ENCODE measurements at places on chromosomes 16 and 17.

DNA sequence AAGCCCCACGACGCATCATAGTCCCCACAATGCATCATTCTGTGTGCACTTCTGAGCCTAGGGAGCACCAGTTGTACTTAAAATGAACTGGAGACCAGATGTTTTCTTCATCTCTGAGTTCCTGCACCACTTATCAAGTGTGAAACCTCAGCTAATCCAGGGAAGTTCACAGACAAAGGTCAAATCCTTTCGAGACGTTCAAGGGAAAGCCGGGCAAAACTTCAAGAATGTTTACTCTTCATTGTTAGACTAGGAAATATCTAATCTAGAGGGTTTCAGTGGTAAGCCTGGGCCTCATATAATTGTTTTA, 4.6 kb upstream of the PMP22 start:
- H3K36me3 ChIP-seq = no peaks in the 10 kb centered on the region
- H3K4me3 ChIP-seq = no peak overlapping the region
- DNase-seq = no peak
- no peak overlapping the region for H3K27ac ChIP-seq
- peaks cover 9% of the 10 kb centered on the region for H3K4me1 ChIP-seq
- H3K27me3 ChIP-seq = peaks cover 57% of the 10 kb centered on the region

DNA sequence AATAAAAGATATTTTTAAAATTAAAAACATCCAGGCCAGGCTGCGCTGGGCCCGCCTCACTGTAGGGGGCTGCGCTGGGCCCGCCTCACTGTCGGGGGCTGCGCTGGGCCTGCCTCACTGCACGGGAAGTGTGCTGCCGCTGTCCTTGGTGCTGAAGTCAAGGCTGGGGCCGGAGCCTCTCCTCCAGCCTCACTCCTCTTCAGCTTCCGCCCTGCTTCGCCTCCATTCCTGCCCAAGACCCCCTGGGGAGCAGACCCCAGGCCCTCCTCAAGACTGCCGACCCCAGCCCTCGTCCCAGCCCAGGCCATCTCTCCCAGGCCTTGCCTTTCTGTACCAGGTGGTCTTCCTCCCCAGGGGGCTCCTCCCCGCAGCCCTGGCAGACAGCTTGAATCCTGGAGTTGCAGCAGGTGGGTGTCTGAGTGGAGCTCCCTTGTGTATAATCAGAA, 26.2 kb downstream of the ENDOV start:
- no peaks in the 10 kb centered on the region for H3K36me3 ChIP-seq
- H3K4me1 ChIP-seq = no peaks in the 10 kb centered on the region
- peak; percentile 85 for DNase-seq

GRCh38 chr16:87328846-87329245, 11.7 kb upstream of the C16orf95 start:
- no peaks in the 10 kb centered on the region for H3K27me3 ChIP-seq
- no peaks in the 10 kb centered on the region for H3K4me1 ChIP-seq
- DNase-seq = no peak
- no peaks in the 10 kb centered on the region for H3K36me3 ChIP-seq

DNA sequence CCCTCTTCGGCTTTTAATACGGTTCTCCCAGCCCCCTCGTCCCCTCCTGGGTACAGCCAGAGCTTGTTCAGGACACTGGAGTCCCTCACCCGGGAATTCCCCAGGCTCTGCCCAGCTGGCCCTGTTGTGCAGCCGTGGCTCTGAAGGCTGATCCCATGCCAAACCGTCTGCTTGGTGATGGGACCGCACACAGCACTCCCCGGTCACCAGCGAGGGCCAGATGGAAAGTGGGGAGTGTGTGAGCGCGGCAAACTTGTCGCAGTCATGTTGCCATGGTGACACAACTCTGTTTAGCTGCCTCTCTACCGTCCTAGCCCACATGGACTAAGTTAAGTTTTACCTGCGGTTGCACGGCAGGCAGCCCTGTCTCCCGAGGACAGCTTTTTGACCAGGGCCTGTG, 107.9 kb downstream of the RAP1GAP2 start:
- peak overlapping the region; percentile 70 for H3K27ac ChIP-seq
- no peaks in the 10 kb centered on the region for H3K27me3 ChIP-seq
- peaks cover 7% of the 10 kb centered on the region for H3K36me3 ChIP-seq
- no peak overlapping the region for H3K4me3 ChIP-seq
- no peak for DNase-seq
- H3K4me1 ChIP-seq = peaks cover 12% of the 10 kb centered on the region

DNA sequence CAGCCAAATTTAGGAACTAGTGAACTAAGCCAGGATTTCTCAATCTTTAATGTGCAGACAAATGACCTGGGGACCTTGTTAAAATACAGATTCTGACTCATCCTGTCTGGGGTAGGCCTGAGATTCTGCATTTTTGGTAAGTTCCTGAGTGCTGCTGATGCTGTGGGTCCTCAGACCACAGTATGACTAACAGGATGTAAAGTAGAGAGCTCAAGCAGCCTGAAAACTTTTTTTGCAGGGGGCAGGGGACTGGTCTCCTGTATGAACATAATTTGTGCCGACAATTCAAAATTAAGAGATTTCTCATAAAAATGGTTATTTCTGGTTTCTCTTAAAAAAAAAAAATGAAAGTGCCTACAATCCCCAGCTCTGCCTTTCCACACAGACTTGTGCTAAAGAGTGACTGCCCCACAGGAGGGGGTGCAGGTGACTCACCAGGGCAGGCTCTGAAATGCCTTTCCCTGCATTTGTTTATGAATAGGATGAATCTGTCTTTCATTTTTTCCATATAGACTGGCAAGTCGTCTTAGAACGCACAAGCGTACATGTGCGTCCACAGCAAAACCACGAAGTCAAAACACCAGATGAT, 271.5 kb downstream of the PHKB start:
- no peak overlapping the region for H3K4me3 ChIP-seq
- no peaks in the 10 kb centered on the region for H3K4me1 ChIP-seq
- H3K27ac ChIP-seq = no peak overlapping the region
- DNase-seq = no peak
- no peaks in the 10 kb centered on the region for H3K36me3 ChIP-seq

- H3K4me1 ChIP-seq = no peaks in the 10 kb centered on the region
- no peak overlapping the region for H3K4me3 ChIP-seq
- no peak overlapping the region for H3K27ac ChIP-seq
- peaks cover under 1% of the 10 kb centered on the region for H3K36me3 ChIP-seq
These were observed 426.3 kb downstream of the ZFHX3 start for GRCh38 chr16:72621651-72622050.

GRCh38 chr16:10805334-10805733, 13.3 kb downstream of the TVP23A start:
- H3K27ac ChIP-seq = no peak overlapping the region
- DNase-seq = no peak
- H3K4me3 ChIP-seq = no peak overlapping the region
- H3K4me1 ChIP-seq = no peaks in the 10 kb centered on the region
- no peaks in the 10 kb centered on the region for H3K36me3 ChIP-seq

GRCh38 chr16:85041219-85042166, 13.9 kb downstream of the KIAA0513 start:
- peaks cover 3% of the 10 kb centered on the region for H3K27me3 ChIP-seq
- H3K27ac ChIP-seq = no peak overlapping the region

GRCh38 chr17:37239690-37240334, 136.0 kb upstream of the C17orf78 start:
- DNase-seq = no peak
- H3K27me3 ChIP-seq = no peaks in the 10 kb centered on the region
- peaks cover 18% of the 10 kb centered on the region for H3K36me3 ChIP-seq
- no peak overlapping the region for H3K4me3 ChIP-seq

GRCh38 chr16:17518441-17518840, 47.7 kb upstream of the XYLT1 start:
- DNase-seq = no peak
- no peak overlapping the region for H3K27ac ChIP-seq
- H3K36me3 ChIP-seq = no peaks in the 10 kb centered on the region

DNA sequence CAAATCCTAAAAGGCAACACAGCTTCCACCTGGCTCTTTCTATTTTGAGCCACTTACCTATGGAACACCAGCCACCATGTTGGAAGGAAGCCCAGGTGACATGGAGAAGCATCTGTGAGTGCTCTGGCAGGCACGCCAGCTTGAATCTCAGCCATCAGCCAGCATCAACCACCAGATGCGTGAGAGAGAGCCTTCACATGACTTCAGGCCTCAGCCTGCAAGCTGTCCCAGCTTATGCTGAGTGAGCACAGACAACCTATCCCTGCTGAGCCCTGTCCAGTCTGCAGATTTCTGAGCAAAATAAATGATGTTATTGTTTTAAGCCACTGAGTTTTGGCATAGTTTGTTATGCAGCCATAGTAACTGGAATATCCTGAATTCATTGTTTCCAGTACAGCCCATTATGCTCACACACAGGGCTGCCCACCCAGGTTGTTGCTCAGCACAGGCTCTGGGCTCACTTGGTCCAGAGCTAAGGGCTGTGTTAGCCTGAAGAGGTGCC, 35.1 kb downstream of the TMEM238L start:
- DNase-seq = no peak
- H3K27me3 ChIP-seq = no peaks in the 10 kb centered on the region
- peaks cover 32% of the 10 kb centered on the region for H3K4me1 ChIP-seq
- no peak overlapping the region for H3K4me3 ChIP-seq

GRCh38 chr16:82043680-82044584, 8.9 kb downstream of the HSD17B2 start:
- H3K27me3 ChIP-seq = peaks cover 21% of the 10 kb centered on the region
- no peaks in the 10 kb centered on the region for H3K36me3 ChIP-seq
- H3K4me3 ChIP-seq = no peak overlapping the region

- DNase-seq = peak; percentile 54
- peaks cover 27% of the 10 kb centered on the region for H3K4me1 ChIP-seq
- no peak overlapping the region for H3K4me3 ChIP-seq
These were observed 3.1 kb downstream of the DHRS11 start for GRCh38 chr17:36594626-36595401.

- no peak for DNase-seq
- peaks cover 9% of the 10 kb centered on the region for H3K4me1 ChIP-seq
- H3K4me3 ChIP-seq = no peak overlapping the region
- peak overlapping the region; percentile 16 for H3K27ac ChIP-seq
- H3K36me3 ChIP-seq = no peaks in the 10 kb centered on the region
These were observed 10.1 kb upstream of the SPOP start for GRCh38 chr17:49687878-49688491.

- H3K27me3 ChIP-seq = peaks cover 8% of the 10 kb centered on the region
- no peaks in the 10 kb centered on the region for H3K36me3 ChIP-seq
- peaks cover 4% of the 10 kb centered on the region for H3K4me1 ChIP-seq
- H3K4me3 ChIP-seq = no peak overlapping the region
These were observed 4.4 kb downstream of the NHERF2 start for GRCh38 chr16:2031081-2031577.

GRCh38 chr16:89575247-89576152, at the start of gene CPNE7:
Gene CPNE7, plus strand, starts transcription at chr16:89575758. Its CDS starts 140 bp downstream, at chr16:89575898.
- no peak within 1 kb of the TSS for H3K4me3 ChIP-seq
- no peak for DNase-seq
- peaks cover 38% of the 10 kb centered on the region for H3K27me3 ChIP-seq
- H3K36me3 ChIP-seq = no peaks in the 10 kb centered on the region

DNA sequence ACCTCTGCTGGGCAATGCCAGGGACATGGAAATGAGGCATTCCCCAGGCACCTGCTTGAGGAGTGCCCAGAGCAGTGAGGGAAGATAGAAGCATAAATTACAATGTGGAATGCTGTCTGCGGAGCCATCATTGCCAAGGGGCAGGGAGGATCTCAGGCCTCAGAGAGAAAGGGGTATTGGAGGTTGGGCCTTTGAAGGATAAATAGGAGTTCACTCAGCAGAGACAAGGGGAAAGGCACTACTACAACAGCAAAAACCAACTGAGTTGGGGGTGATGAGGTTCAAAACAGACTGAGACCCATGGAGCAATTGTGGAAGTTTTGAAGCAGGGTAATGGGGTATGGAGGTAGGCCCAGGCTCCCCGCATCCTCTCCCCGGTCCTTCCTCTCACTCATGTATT, 32.8 kb downstream of the SREBF1 start:
- no peak for DNase-seq
- peaks cover 21% of the 10 kb centered on the region for H3K36me3 ChIP-seq
- H3K27ac ChIP-seq = peak overlapping the region; percentile 75
- no peaks in the 10 kb centered on the region for H3K27me3 ChIP-seq

DNA sequence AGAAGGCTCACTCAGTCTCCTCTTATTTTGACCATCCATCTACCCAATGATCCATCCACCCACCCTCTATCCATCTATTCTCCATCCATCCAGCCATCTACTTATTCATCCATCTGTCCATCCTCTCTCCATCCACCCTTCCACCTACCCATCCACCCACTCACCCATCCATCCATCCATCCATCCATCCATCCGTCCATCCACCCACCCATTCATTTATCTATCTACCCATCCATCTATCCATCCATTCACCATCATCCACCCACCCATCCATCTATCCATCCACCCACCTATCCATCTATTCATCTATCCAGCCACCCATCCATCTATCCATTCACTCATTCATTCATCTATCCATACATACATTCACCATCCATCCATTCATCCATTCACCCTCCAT, 45.8 kb upstream of the PLCG2 start:
- no peak for DNase-seq
- no peaks in the 10 kb centered on the region for H3K27me3 ChIP-seq
- no peak overlapping the region for H3K4me3 ChIP-seq

All from type B pancreatic cell (in vitro differentiated cells).